ENCODE measurements at places on chromosomes 12 and 14. TPM values are rescaled to one million over a fixed set of nuclear protein-coding genes. Genes with fewer than 3 reads are reported as not detected.

GRCh38 chr12:132524405-132524804 is 34.5 kb downstream of the FBRSL1 start:
- H3K4me1 ChIP-seq: no peaks in the 10 kb centered on the region
- H3K27me3 ChIP-seq: no peaks in the 10 kb centered on the region
- no peak overlapping the region for H3K4me3 ChIP-seq
- H3K27ac ChIP-seq: no peak overlapping the region

- peak; percentile 64 for DNase-seq
- H3K27ac ChIP-seq: no peak overlapping the region
- peaks cover 4% of the 10 kb centered on the region for H3K4me1 ChIP-seq
- H3K27me3 ChIP-seq: peaks cover 31% of the 10 kb centered on the region
These were observed 1.1 kb downstream of the DCTN2 start for GRCh38 chr12:57545809-57546437.

DNA sequence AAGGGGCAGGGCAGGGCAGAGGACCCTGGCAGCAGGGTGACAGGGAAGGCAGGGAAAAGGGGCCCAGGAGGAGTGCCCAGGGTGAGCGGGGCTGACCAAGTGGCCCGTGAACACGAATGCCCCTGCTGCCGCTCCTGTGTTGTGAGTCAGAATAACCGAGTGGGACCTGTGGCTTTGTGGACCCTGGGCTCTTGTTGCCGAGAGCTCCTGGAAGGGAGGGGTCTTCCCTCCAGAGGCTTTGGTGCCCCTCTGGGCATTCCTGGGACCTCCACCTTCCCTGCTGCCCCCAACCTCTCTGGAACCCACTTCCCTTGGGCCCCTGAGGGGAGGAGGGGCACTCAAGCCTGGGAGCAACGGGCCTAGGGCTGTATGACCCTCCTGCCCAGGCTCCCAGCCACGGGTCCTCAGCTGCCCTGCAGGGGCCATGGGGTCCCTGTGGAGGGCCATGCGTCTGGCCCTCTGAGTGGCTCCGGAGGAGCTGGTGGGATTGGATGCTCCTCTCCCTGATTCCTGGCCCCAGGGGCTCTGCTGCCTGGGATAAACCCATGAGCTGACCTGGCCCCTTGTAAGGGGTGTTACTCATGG is 319.4 kb downstream of the TMEM121 start:
- no peaks in the 10 kb centered on the region for H3K4me1 ChIP-seq
- H3K27ac ChIP-seq: no peak overlapping the region
- H3K27me3 ChIP-seq: no peaks in the 10 kb centered on the region
- no peaks in the 10 kb centered on the region for H3K36me3 ChIP-seq

- H3K27ac ChIP-seq: no peak overlapping the region
- peaks cover 38% of the 10 kb centered on the region for H3K27me3 ChIP-seq
- H3K4me1 ChIP-seq: no peaks in the 10 kb centered on the region
- H3K4me3 ChIP-seq: no peak overlapping the region
- H3K36me3 ChIP-seq: no peaks in the 10 kb centered on the region
These were observed 33.2 kb upstream of the PRKAB1 start for GRCh38 chr12:119634743-119635142.

DNA sequence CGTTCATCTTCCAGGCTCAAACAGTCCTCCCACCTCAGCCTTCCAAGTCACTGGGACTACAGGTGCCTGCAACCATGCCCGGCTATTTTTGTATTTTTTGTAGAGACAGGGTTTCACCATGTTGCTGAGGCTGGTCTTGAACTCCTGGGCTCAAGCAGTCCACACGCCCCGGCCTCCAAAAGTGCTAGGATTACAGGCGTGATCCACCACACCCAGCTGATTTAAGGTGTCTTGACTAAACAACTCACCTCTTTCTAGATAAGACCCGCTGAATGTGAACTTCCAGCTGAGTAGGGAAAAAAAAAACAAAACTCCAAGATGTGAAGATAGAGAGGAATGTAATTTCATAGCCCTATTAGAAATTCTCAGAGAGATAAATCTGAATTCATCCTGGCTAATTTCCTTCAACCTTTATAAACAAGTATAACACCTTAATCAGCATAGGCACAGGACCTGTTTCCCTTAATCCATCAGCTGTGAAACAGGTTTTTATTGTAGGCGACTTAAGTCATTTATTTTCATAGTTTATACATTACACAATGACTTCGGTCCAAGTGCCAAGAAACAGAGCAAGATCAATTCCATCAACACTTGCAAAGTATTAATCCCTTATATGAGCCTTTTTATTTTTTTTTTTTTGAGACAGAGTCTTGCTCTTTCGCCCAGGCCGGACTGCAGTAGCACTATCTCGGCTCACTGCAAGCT is 51.5 kb downstream of the HCAR2 start:
- no peak for DNase-seq
- no peaks in the 10 kb centered on the region for H3K36me3 ChIP-seq
- H3K4me3 ChIP-seq: no peak overlapping the region
- no peaks in the 10 kb centered on the region for H3K27me3 ChIP-seq
- no peak overlapping the region for H3K27ac ChIP-seq
- no peaks in the 10 kb centered on the region for H3K4me1 ChIP-seq

DNA sequence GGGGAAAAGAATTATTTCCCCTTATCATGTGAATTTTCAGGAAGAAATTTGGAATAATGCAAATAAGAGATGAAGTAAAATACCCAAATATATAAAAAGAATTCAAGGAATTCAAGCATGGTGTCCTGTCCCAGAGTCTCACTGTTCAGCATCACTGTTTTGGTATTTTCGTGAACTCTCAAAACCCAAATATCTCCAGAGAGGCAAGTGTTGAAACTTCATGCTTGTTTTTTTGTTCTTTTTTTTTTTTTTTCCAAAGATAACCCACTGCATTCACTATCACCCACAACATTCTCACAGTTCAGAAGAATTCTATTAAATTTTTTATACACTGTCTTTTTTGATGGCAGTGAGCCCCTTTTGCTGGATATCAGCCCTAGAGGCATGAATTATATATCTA is 354.9 kb downstream of the DIO2 start:
- DNase-seq: no peak
- no peaks in the 10 kb centered on the region for H3K4me1 ChIP-seq
- H3K4me3 ChIP-seq: no peak overlapping the region
- H3K36me3 ChIP-seq: no peaks in the 10 kb centered on the region

DNA sequence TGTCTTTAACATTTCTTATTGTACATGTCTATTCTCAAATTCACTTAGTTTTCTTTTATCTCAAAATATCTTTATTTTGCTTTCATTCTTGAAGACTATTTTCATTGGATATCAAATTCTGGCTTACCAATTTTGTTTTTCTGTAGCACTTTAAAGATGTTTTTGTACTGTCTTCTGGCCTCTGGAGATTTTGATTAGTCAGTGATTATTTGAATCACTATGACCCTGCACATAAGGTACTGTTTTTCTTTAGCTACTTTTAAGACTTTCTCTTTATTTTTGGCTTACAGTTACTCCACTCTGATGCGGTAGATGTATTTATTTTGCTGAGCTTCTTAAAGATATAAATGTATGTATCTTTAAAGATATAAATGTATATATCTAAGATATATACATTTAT is 49.6 kb downstream of the MYRFL start:
- H3K27me3 ChIP-seq: no peaks in the 10 kb centered on the region
- no peaks in the 10 kb centered on the region for H3K4me1 ChIP-seq
- H3K36me3 ChIP-seq: no peaks in the 10 kb centered on the region
- DNase-seq: no peak

DNA sequence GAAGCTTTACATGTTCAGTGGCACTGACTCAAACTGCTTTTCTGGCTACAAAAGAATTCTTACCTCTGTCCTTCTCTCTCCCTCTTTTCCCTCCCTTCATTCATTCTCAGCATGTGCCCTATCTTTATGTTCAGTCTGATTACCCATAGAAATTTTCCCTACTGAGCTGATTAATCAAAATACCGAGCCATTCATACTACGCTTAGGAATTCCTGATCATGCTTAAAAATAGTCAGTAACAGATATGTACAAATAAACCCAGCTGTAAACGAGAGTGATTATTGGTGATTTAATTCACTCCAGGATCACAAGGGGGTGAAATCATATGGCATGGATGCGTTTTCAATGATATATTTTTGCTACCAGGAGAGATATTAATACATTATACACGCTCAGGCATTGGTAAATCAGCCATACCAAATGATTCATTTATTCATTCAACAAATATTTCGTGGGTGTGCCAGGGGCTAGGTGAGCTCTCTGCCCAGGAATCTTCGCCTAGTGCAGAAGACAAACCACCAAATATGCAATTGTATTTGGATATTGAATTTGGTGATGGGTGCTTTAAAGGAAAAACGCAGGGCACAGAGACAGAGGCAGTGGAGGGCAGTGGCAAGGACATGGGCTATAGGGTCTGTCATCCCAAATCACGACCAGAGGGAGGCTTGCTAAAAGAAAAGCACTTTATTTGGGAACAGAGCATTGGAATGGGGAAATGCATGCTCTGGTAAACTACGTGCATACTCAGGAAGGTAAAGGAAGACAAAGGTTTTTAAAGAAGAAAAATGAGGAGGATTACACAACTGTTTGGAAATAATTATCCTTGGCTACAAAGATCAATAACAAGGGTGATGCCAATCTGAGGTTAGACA is 13.9 kb upstream of the VRK1 start:
- no peaks in the 10 kb centered on the region for H3K27me3 ChIP-seq
- DNase-seq: no peak
- no peaks in the 10 kb centered on the region for H3K4me1 ChIP-seq
- H3K27ac ChIP-seq: no peak overlapping the region
- H3K36me3 ChIP-seq: no peaks in the 10 kb centered on the region

DNA sequence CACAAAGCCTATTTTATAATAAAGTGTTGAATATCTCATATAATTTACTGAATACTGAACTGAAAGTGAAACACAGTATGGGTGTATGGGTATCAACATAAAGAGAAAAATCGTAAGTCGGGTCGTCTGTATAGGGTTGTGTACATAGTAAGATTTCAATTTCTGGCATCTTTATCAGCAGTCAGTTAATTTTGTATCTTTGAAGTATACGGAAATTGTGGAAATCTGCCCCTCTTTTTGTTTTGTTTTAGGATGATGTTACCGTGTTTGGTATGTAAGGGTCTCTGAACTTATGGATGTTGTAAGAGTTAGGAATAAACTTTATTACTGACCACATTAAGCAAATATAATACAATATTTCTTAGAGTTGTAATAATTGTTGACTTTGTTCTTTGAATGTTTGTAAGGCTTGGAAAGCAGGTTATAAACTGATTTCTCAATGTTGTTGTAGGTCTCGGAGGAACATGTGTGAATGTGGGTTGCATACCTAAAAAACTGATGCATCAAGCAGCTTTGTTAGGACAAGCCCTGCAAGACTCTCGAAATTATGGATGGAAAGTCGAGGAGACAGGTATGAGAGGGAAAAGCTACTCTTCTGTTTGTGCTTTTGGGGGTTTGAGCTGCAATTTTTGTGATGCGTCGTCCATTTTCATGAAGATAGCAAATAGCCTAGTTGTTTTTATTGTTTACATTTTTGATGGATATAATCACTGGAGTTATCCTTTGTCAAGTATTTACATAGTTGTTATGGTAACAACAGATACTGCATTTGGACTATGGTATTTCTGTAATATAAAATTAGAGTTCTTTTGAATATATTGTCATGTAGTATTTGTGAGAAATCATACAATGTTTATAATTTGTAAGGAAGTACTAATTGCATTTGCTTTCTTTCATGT is 12.0 kb downstream of the EID3 start:
- H3K4me1 ChIP-seq: no peaks in the 10 kb centered on the region
- no peak overlapping the region for H3K4me3 ChIP-seq
- peaks cover 91% of the 10 kb centered on the region for H3K36me3 ChIP-seq
- H3K27me3 ChIP-seq: no peaks in the 10 kb centered on the region
- no peak overlapping the region for H3K27ac ChIP-seq

GRCh38 chr14:76937181-76938091 is 91.1 kb downstream of the IRF2BPL start:
- H3K27ac ChIP-seq: peak overlapping the region; percentile 32
- no peaks in the 10 kb centered on the region for H3K27me3 ChIP-seq
- no peaks in the 10 kb centered on the region for H3K4me1 ChIP-seq
- no peaks in the 10 kb centered on the region for H3K36me3 ChIP-seq
- DNase-seq: peak; percentile 83

GRCh38 chr12:92324849-92325500 is 179.3 kb upstream of the BTG1 start:
- H3K4me3 ChIP-seq: no peak overlapping the region
- H3K4me1 ChIP-seq: peaks cover 7% of the 10 kb centered on the region
- peak; percentile 52 for DNase-seq
- H3K36me3 ChIP-seq: no peaks in the 10 kb centered on the region
- no peak overlapping the region for H3K27ac ChIP-seq

DNA sequence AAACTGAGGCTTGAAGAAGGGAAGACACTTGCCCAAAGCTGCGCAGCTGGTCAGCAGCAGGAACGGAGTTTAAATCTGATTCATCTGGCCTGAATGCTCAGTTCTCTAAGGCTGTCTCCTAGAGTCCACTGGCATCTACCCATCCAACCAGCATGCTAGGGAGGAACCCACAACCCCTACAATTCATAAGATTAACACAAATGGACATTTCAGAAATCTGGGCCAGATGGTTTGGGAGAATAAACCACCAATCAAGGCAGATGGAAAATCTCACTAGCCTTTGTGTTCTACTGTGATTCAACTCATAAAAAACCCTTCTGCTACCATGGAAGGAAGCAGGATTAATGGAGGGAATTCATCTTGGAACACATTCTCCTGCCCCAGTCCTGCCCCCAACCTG is 67.8 kb downstream of the WSCD2 start:
- no peak for DNase-seq
- H3K27ac ChIP-seq: no peak overlapping the region
- no peaks in the 10 kb centered on the region for H3K36me3 ChIP-seq
- no peaks in the 10 kb centered on the region for H3K4me1 ChIP-seq

- H3K36me3 ChIP-seq: no peaks in the 10 kb centered on the region
- H3K27me3 ChIP-seq: no peaks in the 10 kb centered on the region
- no peak overlapping the region for H3K27ac ChIP-seq
- peak; percentile 71 for DNase-seq
- H3K4me1 ChIP-seq: no peaks in the 10 kb centered on the region
These were observed 10.1 kb upstream of the DLGAP5 start for GRCh38 chr14:55201219-55202101.

DNA sequence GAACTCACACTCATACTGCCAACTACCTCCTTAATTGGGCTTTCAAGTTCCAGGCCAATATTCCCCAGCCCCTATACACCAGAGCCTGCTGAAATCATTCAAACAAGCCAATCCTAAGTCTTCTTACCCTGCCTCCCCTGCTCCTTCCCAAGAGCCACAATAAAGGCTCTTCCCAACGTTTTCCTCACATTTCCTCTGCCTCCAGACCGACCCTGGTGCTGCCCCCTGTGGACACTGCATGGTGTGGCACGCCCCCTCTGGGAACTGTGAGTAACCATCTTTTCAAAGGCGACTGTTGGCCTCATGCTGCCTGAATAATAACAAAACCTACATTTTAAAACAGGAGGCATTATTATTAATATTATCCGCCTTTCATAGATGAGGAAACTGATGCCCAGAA is 111.6 kb upstream of the NOS1 start:
- H3K4me1 ChIP-seq: no peaks in the 10 kb centered on the region
- H3K36me3 ChIP-seq: no peaks in the 10 kb centered on the region
- H3K4me3 ChIP-seq: no peak overlapping the region
- H3K27me3 ChIP-seq: no peaks in the 10 kb centered on the region

PIANP gene
- 7.0 TPM for total RNA-seq

GABARAPL1 gene
- total RNA-seq: 191 TPM

C14orf132 gene
- total RNA-seq: 12.3 TPM

A2M gene
- total RNA-seq: 0.66 TPM

ATP5F1B gene
- total RNA-seq: 681 TPM

PMEL gene
- total RNA-seq: 19.0 TPM

GNG2 gene
- total RNA-seq: 51.6 TPM

TPH2 gene
- total RNA-seq: not detected

ESRRB gene
- 1.0 TPM for total RNA-seq

AMN gene
- 3.2 TPM for total RNA-seq

INSM2 gene
- not detected for total RNA-seq

CDK17 gene
- 72.1 TPM for total RNA-seq

All from endodermal cell (in vitro differentiated cells).